ENCODE measurements at places on chromosomes 7 and 10.

GRCh38 chr10:72756674-72757385 lies 64.9 kb downstream of the MCU start:
- DNase-seq: peak; percentile 6

- DNase-seq: peak; percentile 15
Observed at GRCh38 chr7:119254742-119255141, 1018.2 kb upstream of the KCND2 start.

DNA sequence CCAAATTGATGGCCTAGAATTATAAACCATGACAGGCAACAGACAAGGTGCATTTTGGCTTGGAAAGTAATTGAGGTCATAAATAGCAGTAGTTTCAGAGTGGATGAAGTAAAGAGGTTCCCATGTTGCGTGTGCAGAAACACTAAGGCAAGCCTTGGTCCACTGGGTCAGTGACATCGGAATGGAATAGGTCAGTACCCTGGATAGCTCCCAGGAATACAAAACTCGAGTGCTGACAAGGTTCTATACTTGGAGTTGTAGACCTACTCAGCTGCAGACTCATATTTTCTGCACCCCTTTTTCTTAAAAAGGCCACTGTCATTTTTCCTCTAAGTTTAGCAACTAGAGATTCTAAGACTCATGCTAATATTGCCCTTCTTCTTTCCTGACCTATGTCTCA lies 132.8 kb downstream of the DYNC1I1 start:
- no peak for DNase-seq

DNA sequence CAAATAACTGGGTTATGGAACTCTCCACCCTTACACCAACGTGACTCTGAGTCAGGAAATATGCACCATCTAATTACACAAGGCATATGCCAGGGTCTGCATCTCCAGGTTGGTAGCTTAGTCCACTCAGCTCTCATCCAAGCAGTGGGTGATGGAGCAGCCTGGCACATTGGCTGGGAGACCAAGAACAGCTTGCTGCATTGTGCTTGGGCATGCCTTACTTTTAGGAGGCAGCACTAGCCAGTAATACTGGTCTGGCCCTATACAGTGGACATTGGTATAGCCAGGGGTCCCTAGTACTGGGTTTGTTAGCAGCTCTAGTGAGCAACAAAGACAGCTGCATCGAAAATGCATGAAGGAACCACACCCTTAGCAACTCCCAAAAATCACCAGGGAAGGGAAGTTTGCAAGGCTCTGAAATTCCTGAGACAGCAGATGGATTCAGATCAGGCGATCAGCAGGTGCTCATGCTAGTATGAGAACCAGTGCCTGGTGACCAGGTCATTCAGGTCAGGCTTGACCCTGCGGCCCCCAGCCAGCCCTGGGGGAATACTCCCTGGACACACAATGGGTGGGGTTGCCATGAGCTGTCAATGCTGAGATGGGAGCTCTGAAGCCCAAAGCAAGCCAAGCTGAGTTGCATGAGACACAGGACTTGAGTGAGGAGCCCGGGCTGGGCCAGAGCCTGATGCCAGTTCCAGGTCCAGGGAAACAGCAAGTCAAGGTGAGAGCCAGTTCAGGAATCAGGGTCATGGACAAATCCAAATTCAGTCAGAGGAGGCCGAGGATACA lies 217.9 kb upstream of the ZMIZ1 start:
- no peak for DNase-seq

DNA sequence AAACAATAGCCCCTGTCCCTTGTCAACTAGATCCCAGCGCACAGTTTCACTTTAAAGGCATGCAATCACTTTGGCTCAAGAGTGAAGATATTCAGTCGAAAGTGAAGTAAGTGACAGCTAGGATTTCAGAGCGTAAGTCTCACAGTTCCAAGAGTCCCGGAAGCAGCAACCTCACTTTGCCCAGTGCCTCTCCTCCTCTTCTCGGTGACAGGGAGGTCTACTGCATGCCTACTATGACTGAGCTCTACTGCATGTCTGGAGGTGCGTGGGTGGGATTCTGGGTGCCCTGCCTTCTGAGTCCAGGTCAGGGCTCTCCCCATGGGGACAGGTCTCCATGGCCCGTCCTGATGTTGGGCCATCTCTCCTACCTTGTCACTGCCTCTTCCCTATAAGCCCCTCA lies 17.0 kb downstream of the PRKCQ start:
- DNase-seq: no peak

GRCh38 chr10:51301644-51302043 lies 227.4 kb downstream of the PRKG1 start:
- DNase-seq: no peak

GRCh38 chr10:92849234-92849525 lies 860 bp downstream of the EXOC6 start:
- DNase-seq: peak; percentile 29

GRCh38 chr10:97687785-97688781 lies 1.0 kb upstream of the AVPI1 start:
- peak; percentile 94 for DNase-seq

GRCh38 chr10:25017154-25017590 lies 760 bp downstream of the THNSL1 start:
- DNase-seq: no peak

GRCh38 chr10:95326396-95326795 lies 35.6 kb upstream of the PDLIM1 start:
- DNase-seq: no peak

DNA sequence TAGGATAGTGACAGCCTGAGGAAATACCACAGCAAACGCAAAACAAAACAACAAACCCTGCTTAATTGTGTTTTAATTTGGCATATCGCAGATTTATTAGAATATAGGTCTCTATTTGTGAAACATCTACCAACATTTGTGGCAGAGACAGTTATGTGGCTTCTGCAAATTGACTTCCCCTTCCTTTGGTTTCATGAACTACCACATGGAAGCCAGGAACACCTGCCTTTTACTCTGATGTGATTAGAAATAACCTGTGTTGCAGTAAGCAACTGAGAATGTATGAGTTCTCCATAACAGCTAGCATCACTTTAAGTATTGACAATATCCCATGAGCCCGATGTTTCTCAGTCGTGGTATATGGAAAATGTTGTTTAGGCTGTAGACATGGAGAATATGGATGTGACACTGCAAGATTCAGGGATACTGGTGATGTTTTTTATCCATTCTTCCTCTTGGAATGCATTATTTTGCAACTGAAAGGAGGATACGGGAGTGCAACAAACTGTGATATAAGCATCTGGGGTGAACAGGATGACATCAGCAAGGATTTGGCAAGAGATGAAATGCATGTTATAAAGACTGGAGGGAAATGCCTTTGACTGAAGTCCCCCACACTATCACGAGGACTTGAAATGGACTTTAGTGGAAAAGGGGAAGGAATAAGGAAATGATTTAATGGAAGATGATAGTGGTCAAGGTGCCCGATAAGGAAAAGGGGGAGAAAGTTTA lies 95.9 kb downstream of the CUBN start:
- DNase-seq: peak; percentile 76

GRCh38 chr7:41912851-41913567 lies 210.1 kb upstream of the INHBA start:
- no peak for DNase-seq

DNA sequence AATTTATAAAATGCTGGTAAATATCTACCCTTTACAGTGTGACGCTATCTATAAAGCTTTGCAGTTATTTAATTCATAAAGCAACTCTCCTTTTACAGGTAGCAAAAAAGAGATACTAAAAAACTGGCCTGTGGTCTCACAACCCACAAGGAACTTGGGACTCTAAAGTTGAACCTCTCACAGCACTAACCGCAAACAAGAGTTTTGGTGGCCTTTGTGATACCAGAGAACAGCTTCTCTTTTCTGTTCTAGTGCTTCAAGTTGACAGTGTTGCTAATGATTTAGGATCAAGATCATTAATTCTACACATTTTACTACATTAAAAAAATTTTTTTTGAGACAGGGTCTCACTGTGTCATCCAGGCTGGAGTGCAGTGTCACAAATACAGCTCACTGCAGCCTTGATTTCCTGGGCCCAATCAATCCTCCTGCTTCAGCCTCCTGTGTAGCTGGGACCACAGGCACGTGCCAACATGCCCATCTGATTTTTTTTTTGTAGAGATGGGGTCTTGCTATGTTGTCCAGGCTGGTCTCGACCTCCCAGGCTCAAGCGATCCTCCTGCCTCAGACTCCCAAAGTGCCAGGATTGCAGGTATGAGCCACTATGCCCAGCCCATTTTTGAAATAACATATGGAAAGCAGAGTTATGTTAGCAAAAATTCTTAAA lies 56.0 kb upstream of the ST8SIA6 start:
- DNase-seq: no peak

DNA sequence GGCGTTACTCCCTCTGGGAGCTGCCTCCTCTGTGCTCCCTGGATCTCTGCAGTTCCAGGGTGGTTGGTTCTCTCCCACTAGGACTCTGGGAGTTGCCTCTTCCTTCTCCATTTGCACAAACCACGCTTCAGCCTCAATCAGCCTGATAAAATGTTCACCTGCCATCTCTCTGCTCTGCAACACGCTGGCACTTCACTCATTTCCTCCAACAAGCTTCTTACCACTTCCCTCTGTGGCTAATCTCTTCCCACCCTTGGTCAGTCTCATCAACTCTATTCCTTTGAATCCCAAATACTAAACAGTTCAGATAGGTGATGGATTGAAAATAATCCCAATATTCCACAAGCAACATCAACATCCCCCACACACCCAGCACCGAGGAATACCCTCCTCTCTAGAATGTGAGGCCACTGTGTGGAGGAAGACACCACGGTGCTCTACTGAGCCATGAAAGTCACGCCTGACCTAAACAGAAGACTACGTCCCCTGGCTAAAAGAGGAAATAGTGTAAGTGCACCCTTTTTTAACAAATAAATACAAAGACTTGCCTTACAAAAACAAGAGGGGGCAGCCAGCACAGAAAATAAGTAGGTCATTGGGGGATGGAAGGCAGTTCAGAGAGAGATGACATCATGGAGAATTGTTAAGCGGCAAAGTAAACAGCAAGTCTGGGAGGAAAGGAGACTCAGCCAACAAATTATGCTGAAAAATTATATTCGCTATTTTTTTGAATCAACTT lies 1.9 kb upstream of the FAM170B start:
- no peak for DNase-seq

GRCh38 chr10:35781643-35782035 lies 139.5 kb upstream of the FZD8 start:
- no peak for DNase-seq

DNA sequence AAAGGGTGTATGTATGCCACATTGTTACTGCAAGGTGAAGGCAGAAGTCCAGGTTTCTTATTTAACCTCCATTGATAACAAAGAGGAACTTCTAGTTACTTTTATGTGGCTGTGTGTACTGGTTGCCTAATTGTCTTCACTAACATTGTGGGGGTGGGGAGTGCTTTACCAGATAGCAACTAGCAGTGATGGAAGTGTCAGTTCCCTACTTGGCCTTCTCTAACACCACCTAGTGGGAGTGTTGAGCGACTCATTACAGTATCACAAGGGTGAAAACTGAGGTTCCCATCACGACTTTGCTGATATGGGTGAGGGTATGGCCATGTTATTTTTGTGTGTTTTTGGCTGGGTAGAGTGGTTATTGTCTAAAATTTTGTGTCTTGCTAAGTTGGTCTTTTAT lies 274.4 kb downstream of the THSD7A start:
- DNase-seq: peak; percentile 73

- no peak for DNase-seq
Observed at GRCh38 chr10:79328737-79329504, 18.3 kb upstream of the PPIF start.

DNA sequence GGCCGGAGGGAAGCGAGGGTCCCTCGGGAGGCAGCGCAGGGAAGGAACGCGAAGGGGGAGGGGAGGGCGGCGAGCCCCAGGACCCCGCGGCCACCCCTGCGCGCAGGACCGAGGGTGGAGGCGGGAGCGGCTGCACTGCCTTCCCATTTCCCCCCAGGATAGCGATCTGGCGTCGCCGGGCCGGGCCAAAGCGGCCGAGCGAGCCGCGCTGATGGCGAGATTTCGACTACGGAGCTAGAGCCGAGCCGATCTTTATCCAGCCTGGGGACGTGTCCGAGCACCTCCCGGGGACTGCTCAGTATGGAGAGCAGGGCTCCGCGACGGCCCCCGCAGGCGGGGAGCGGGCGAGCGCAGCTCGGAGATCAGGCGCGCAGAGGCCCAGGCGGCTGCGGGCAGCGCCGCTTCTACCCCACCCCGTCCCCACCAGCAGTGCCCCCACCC lies 590 bp upstream of the CRTAC1 start:
- no peak for DNase-seq

- no peak for DNase-seq
Observed at GRCh38 chr10:14772399-14772798, 2.3 kb downstream of the FAM107B start.

DNA sequence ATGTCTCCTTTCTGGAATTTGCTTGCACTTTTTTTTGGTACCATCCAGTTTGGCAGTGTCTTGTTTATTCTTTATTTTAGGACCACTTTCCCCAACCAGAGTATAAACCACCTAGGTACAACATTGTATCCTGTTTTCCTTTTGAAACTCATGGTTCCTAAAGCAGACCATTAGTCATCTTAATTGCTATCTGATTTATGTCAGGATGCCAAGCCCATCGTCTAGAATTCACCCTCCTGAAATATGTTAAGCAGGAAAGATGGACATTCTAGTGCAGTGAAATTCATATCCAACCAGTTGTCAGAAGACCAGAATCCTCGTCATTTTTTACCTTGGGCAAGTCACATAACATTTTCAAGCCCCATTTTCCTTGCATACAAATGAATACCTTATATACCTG lies 223.6 kb upstream of the KMT2E start:
- DNase-seq: no peak

DNA sequence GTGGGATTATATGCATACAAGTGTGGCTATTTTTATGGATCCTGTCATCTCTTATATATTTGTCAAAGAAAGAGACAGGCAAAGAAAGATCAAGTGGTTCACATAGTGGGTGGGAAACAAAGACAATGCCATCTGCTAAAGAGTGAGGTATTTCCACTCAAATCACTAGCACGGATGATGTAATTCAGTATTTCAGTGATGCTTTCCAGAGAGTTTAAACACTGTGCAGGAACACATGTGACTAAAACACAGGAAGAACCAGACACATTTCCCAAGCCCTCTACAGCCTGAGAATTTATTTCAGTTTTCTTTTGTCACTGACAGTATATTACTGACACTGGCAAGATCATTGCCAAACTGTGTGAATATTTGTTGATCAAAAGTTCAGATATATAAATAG lies 885.7 kb upstream of the CELF2 start:
- DNase-seq: peak; percentile 50

- no peak for DNase-seq
Observed at GRCh38 chr7:139767561-139767982, 10.2 kb downstream of the HIPK2 start.

DNA sequence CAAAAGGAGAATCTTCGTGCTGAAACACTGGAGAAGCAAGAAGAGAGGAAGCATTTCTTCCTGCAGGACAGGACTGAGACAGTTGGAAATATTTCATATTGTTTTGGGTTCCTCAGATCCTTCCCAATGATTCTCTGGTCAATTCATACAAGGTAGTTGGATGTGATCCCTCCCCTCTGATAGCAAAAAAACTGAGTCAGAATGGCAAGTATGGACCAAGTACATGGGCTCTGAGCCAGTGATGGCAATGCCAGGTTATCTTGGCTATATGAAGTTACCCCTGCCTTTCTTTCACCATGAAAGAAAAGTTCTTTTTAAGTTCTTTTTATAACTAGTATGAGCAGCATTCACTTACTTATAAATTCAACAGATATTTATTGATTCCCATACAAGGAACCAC lies 124.4 kb upstream of the PTPRZ1 start:
- DNase-seq: no peak
